ENCODE measurements at places on chromosomes 7 and 10. TPM values are rescaled to one million over a fixed set of nuclear protein-coding genes. Genes with fewer than 3 reads are reported as not detected.

TRIL gene
- 1.1 TPM for total RNA-seq

SPDYE2B gene
- total RNA-seq: not detected

DNA sequence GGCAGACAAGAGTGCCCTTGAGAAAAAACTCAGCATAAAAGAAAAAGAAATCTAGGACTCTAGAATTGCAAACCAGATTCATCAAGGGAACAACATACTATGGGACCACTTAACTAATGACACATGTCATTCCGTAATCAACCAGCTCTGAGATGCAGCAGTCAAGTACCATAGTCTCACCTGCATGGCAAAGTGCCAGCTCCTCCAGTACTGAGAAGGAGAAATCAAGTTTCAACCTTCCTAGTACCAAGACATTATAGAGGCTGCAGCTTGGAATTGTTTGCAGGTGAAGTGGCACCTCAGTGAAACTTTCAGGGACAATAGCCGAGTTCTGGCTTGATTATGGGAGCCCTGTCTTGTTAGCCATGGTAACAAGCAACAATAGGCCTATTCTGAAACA is 11.5 kb downstream of the STEAP1 start:
- peak; percentile 68 for DNase-seq
- no peaks in the 10 kb centered on the region for H3K27me3 ChIP-seq
- H3K4me3 ChIP-seq: no peak overlapping the region
- H3K4me1 ChIP-seq: no peaks in the 10 kb centered on the region

- H3K4me1 ChIP-seq: no peaks in the 10 kb centered on the region
- H3K4me3 ChIP-seq: no peak overlapping the region
- H3K36me3 ChIP-seq: no peaks in the 10 kb centered on the region
Measured at GRCh38 chr10:99467236-99467999, 37.0 kb upstream of the GOT1 start.

TEX47 gene
- total RNA-seq: not detected

DNA sequence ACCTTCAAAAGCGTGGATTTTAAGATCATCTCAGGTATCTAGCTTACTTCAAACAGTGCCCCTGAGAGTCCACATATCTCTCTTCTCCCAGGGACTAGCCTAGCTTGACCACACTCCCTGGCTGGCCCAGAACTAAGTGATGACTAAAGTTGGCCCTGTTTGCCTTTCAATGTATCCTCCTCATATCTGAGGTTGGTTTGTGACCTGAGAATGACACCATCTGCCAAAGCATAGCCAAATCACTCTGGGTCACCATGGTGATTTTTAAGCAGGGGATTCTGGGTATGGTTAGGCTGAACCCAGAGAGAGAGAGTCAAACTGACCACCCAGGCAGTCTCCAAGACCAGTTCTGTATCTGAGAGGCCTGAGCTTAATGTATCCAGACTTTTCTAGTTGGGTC is 16.2 kb downstream of the CNNM1 start:
- no peaks in the 10 kb centered on the region for H3K36me3 ChIP-seq
- no peak overlapping the region for H3K4me3 ChIP-seq
- DNase-seq: no peak
- no peak overlapping the region for H3K27ac ChIP-seq
- no peaks in the 10 kb centered on the region for H3K4me1 ChIP-seq
- H3K27me3 ChIP-seq: no peaks in the 10 kb centered on the region
